ENCODE measurements at places on chromosomes 3 and 15.

GRCh38 chr3:18111796-18112232 is 313.3 kb downstream of the SATB1 start:
- DNase-seq: peak; percentile 84

- no peak for DNase-seq
Measured at GRCh38 chr15:99437315-99438223, 128.2 kb upstream of the MEF2A start.

GRCh38 chr3:159751146-159751545 is 237.5 kb upstream of the IL12A start:
- DNase-seq: no peak

DNA sequence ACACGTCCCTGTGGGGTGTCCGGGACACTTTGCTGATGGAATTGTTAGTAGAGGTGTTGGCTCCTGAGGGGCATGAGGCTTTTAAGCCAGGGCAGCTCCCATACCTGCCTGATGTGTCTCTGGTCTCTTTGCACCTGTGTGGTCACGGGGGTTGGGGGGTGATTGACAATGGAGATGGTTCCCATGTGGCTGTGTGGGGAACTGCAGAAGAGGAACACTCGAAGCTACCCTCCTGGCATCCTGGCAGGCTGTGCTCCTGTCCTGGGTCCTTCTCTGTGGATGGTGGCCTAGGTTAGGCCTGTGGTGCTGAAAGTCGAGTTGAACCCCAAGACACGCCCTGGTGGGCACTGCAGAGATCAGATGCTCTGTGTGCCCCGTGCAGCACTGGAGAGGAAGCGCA is 73.4 kb downstream of the HMCES start:
- no peak for DNase-seq

DNA sequence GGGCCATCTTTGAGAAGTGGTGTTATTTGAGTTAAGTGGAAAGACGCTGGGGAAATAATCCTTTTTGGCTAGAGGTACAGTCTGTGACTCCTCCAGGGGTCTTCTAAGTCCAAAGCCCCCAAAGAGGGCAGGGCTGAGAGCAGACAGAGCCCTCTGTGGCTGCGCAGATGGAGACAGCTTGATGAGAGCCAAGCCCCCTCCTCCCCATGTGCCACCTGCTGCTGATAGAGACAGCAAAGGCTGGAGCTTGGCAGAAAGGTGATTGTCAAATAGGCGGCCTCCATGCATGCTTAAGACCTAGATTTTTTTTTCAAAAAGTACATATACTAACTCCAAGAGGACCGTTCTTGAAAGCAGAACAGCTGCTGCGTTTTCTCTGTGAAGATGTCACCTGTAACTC is 72.4 kb downstream of the CRYGS start:
- DNase-seq: no peak

DNA sequence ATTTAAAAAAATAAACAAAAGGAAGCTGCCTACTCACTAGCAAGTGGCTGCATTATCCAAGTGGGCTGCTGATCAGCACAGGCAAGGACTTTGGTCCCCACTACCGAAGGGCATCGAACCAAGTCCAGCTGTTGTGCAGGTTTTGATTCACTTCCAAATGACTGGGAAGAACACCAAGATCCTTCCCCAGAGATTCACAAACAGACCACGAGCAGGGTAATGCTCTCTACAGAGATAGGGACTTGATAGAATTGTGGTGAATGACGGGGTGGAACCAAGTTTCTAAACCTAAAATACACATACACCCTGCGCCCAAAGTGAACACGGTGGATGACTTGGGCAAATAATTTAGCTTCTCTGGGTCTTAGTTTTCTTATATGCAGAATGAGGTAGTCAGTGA is 203.7 kb upstream of the ICE2 start:
- no peak for DNase-seq

GRCh38 chr15:51121118-51121517 is 26.4 kb upstream of the TNFAIP8L3 start:
- DNase-seq: no peak

- DNase-seq: no peak
Measured at GRCh38 chr15:25247407-25248038, 191.3 kb downstream of the UBE3A start.

GRCh38 chr15:23897091-23897490 is 210.0 kb upstream of the NDN start:
- DNase-seq: no peak

GRCh38 chr3:155585384-155585783 is 159.5 kb downstream of the PLCH1 start:
- DNase-seq: no peak

DNA sequence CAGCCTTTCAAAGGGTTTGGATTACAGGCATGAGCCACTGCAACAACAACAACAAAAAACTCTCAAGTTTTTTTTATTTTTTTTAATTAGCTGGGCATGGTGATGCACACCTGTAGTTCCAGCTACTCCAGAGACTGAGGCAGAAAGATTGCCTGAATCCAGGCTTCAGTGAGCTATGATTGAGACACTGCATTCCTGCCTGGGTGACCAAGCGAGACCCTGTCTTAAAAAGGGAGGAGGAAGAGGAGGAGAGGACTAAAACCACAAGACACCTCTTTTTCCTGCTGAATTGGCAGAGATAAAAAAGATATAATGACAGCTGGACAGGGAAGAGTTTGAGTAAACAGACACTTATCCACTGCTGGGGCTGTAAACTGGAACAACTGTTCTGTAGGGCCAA is 22.7 kb upstream of the CHRNB4 start:
- DNase-seq: no peak

DNA sequence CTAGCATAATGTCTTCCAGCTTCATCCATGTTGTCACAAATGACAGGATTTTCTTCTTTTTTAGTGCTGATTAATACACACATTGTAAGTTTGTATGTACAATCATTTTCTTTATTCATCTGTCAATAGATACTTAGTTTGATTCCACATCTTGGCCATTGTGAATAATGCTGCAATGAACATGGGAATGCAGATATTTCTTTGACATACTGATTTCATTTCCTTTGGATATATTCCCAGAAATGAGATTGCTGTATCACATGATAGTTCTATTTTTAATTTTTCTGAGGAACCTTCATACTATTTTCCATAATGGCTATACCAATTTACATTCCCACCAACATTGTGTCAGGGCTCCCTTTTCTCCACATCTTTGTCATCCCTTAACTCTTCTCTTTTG is 117.9 kb downstream of the MEIS2 start:
- no peak for DNase-seq

GRCh38 chr3:126314305-126314789 is 42.9 kb downstream of the KLF15 start:
- no peak for DNase-seq

DNA sequence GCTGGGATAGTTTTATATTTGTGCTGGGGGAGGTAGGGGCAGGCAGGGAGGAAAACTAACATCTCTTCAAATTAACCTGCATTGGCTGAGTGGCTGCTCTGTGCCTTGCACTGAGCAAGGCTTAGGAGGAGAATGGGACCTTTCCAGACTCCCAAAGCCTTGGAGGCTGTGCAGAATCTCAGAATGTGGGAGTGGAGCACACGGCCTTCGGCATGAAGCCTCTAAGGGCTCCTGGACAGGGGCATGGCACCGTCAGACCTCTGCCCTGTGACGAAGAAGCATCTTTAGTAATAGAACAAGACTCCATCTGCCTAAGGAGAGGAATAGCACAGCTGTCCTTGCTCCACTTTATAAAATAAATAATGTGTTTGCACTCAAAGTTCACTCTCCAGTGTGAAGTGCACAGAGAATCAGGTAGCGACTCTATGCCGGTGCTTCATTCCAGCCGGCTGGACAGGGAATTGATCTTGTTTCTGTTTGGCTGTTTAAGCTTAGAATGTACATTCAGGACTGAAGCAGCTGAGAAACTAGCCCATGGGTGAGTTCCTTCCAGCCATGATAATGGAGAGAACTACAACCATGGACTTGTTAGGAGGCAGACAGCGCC is 228.5 kb upstream of the ADAMTS9 start:
- DNase-seq: no peak

DNA sequence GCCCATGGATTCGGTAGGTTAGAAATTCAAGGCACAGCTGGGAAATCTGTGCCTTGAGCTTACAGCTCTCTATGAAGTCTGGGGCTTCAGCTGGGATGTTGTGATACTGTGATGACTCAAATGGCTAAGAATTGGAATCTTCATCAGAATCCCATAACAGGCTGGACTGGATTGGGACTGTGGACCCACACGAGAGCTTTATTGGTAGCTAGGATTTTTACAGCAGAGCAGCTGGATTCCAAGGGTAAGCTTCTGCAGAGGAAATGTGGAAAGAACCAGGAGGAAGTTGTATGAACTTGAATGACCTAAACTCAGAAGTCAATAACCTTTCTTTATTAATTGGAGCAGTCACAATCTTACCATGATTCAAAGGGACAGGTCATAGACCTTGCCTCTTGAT is 1187.1 kb downstream of the ROBO1 start:
- no peak for DNase-seq

DNA sequence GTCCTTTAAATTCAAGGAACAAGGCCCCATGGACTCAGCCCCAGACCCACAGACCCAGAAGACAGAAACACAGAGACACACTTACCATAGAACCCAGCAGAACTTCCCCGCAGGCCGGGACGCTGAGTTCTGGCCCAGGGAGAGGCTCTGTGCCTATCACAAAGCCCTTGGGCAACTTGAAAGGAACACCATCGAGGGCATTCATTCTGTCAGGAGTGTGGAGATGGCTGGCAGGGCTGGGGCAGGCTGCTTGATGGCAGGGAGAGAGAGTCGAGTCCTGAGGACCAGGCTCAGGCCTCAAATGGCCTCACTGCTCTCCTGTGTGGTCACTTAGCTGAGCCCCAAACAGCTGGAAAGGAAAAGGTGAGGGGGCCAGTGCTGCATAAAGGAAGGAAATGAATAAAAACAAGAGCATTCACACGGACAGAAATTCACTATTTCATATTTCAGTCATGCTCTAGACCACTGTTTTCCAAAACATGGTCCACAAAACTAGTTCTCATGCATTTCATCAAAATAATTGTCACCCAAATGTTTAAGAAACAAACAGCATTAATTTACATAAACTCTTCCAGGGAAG is 8.9 kb downstream of the UBAP1L start:
- DNase-seq: no peak

DNA sequence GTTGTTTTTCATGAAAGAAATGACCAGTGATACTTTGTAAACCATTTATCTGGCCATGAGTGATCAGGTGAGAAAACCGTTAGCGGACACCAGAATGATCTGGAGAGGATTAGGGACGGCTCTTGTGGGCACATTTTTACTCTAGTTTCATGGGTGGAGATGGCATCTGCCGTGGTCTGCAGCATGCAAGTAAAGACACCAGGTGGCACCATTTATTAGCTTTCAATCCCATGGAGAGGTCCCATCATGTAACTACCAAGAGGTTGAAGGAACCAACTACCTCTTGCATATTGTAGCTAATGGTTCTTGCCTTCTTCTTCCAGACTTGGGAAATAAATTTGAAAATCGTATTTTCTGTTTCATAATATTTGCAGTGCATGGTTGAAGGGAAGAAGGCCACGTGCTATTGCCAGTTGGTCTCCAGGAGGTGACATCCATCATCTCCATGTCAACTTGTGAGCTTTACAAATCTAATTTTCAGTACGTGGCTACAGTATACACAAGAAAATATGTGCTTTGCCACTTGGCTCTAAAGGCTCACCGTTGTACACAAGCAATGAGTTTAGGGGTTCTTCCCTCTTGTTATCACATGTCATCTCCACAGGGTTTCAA is 1.5 kb upstream of the MAPKBP1 start:
- DNase-seq: peak; percentile 41

GRCh38 chr3:13401149-13401548 is 19.0 kb downstream of the NUP210 start:
- peak; percentile 85 for DNase-seq

GRCh38 chr3:19229086-19229485 is 80.8 kb downstream of the KCNH8 start:
- DNase-seq: no peak

GRCh38 chr3:56173601-56174000 is 294.7 kb downstream of the ERC2 start:
- no peak for DNase-seq
